ENCODE measurements at places on chromosomes 4 and X. TPM values are rescaled to one million over a fixed set of nuclear protein-coding genes. Genes with fewer than 3 reads are reported as not detected.

Gene UGT2B10
- total RNA-seq = not detected

Gene TLR10
- total RNA-seq = not detected

Gene MCF2
- 0.05 TPM for total RNA-seq

Gene PNMA3
- not detected for total RNA-seq

Gene CXCL10
- not detected for total RNA-seq

Gene CMC4
- 27.0 TPM for total RNA-seq

Gene CT45A1
- total RNA-seq = not detected

Gene GDI1
- 99.9 TPM for total RNA-seq

Gene COL4A6
- 157 TPM for total RNA-seq

Gene ZFP92
- 0.67 TPM for total RNA-seq

Gene AMBN
- total RNA-seq = not detected

Gene ARHGEF38
- total RNA-seq = 0.02 TPM

Gene TRIM2
- total RNA-seq = 73.1 TPM

Gene XAGE1A
- total RNA-seq = not detected

Gene MAGEA4
- total RNA-seq = not detected

Gene ATXN3L
- total RNA-seq = not detected

Gene MAGEA8
- total RNA-seq = not detected

Gene RTL3
- total RNA-seq = not detected

Gene RHOXF2
- not detected for total RNA-seq

Gene SMIM9
- total RNA-seq = not detected
